ENCODE measurements at places on chromosomes 7 and 10.

DNA sequence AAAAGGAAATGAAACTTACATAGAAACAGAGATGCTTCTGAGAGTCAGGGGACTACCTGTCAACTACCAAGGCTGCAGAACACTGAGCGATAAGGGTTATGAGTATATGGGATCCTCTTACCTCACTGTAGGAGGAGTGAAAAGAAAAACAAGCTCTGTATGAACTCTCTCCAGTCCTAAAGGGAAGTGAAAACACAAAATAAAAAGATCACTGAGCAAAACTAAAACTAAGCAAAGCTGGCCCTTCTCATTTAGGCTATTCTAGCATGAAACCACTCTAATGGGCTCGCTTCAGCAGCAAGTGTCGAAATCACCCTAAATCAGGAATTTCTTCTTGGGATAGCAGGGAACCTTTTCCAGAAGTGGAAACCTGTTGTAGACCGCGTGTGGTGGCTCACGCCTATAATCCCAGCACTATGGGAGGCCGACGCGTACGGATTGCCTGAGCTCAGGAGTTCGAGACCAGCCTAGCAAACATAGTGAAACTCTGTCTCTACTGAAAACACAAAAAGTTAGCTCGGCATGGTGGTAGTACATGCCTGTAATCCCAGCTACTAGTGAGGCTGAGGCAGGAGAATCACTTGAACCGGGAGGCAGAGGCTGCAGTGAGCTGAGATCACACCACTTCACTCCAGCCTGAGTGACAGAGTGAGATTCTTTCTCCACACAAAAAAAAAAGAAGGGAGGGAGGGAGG, 27.0 kb downstream of the DCLRE1C start:
- DNase-seq = no peak

GRCh38 chr7:155001756-155002410, 1.0 kb downstream of the PAXIP1 start:
- DNase-seq = no peak

DNA sequence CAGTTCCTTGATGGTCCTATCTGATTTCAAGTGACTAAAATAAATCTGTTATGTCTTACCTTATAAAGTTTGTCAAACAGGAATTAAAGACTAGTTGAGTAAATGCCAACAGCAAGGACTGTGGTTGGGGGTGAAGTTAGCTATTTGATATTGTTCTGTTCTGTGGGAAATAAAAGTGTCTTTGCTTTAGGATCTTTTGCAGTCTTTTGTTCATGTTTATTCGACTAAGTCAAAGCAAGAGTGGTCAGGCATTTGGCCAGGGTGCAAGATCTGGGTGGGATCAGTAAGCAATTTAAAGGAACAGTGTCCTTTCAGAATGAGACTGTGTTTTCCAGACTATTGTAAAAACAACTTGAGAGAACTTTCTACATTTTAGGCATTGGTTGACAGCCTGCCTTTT, at the start of gene COL28A1:
COL28A1 (minus strand) TSS at position 183 of the 400 bp plus-strand sequence. CDS start 2,998 bp downstream, outside the sequence.
- DNase-seq = no peak

GRCh38 chr10:77004917-77005564, 632.6 kb downstream of the KCNMA1 start:
- DNase-seq = peak; percentile 52

GRCh38 chr7:21243265-21243664, 184.6 kb upstream of the SP4 start:
- DNase-seq = no peak

DNA sequence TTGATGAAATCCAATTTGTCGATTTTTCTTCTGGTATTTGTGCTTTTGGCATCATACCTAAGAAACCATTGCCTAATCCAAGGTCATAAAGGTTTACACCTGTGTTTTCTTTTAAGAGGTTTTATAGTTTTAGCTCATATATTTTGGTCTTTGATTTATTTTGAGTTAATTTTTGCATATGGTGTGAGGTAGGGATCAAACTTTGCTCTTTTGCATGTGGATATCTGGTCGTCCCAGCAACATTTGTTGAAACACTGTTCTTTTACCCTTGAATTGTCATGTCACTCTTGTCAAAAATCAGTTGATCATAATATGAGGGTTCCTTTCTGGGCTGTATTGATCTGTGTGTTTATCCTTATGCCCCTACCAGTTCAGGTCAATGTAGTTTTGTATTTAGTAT, 232.5 kb upstream of the SH2B2 start:
- no peak for DNase-seq

DNA sequence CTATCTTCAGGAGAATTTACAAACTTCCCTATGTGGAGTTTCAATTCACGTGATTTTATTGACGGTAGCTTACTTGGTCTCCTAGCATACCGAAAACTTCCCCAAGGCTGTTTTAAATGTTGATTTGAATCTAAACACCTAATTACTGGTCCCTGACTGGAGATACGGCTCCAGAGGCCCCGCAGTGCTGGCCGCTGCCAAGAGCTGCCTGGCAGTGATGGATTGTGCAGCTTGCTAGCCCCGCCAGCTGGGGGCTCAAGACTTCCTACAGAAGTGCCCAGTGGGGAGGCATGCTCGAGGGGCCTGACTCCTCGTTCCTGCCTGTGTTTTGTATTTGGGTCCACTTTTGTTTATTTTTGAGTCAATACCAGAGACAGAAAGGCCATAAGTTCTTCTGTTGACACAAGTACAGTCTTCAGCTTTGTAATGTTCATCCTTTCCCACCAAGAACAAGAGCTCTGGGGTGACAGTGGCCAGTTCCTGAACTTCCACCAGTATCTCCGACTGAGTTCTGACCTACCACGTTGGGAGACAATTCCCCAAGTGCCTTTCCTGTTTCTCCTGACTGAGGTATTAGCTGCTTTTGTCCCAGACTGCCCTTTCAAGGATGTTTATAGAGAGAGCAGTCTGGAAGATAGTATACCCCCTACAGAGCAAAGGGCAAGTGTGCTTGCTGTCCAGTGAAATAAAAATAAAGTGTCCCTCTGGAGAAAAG, 80.7 kb upstream of the CXCL12 start:
- no peak for DNase-seq

DNA sequence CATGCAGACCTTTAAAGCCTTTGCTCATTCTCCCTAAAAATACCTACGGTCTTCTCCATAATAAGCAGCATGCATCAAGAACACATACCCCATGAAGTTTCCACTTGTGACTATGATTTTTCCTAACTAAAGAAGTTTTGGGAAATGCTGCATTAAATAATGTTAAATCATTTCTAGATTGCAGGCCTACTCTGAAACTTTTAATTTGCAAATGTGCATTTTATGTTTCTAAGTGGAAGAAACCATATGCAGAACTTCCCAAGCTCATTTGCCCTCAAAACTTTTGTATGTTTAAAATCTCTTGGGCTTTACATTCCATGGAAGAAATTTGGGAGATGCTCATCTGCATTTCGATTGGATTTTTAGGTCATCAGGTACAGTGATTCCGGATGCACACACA, 63.6 kb downstream of the ITGB8 start:
- DNase-seq = no peak

DNA sequence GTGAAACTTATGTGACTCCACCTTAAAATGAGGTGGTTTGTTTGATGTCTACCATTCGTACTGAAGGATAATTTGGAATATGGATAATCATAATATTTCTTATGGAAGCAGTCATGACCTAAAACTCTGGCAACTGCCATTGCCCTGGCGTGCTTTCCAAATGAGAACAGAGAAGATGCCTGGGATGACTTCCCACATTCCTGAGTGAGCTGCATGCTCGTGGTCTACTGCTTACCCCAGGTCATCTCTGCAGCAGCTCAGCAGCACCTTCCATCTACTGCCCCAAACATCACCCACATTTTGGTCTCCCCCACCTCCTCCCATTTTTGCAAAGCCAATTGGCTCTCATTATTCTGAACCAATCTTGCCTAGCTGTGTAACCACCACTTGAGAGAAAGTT, 40.1 kb downstream of the LYZL1 start:
- no peak for DNase-seq

DNA sequence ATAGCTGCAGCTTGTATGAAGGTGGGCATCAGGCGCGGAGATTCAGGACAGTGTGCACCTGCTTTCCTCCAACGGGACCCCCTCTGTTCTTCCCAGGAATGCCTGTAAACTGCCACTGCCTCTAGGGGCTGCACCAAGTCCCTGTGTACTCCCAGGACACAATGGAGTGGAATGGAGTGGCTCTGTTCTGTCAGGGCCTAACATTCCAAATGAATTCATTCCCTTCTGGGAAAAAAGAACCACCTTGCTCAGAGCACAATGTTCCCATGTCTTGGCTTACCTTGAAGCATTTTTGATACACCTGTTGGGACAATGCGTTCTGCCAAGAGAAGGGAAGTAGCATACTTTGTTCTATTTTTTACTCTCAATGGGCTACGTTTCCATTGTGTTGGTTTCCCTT, 339.4 kb downstream of the FRMD4A start:
- DNase-seq = no peak

DNA sequence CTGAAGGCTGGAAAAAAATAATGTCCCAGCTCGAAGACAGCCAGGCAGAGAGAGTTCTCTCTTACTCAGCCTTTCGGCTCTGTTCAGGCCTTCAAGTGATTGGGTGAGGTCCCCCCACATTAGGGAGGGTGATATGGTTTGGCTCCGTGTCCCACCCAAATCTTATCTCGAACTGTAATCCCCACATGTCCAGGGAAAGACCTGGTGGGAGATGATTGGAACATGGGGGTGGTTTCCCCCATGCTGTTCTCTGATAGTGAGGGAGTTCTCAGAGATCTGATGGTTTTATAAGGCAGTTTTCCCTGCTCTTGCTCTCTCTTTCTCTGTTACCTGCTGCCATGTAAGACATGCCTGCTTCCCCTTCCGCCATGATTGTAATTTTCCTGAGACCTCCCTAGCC, 36.6 kb upstream of the LEP start:
- no peak for DNase-seq

GRCh38 chr7:40643664-40644063, 508.9 kb downstream of the SUGCT start:
- no peak for DNase-seq
